ENCODE measurements at places on chromosomes 1 and 21. TPM values are rescaled to one million over a fixed set of nuclear protein-coding genes. Genes with fewer than 3 reads are reported as not detected.

GRCh38 chr1:226085675-226086285 is 23.3 kb downstream of the H3-3A start:
- no peak overlapping the region for H3K27ac ChIP-seq
- H3K4me1 ChIP-seq = peaks cover 5% of the 10 kb centered on the region
- DNase-seq = no peak
- no peaks in the 10 kb centered on the region for H3K36me3 ChIP-seq
- H3K27me3 ChIP-seq = peaks cover 3% of the 10 kb centered on the region

DNA sequence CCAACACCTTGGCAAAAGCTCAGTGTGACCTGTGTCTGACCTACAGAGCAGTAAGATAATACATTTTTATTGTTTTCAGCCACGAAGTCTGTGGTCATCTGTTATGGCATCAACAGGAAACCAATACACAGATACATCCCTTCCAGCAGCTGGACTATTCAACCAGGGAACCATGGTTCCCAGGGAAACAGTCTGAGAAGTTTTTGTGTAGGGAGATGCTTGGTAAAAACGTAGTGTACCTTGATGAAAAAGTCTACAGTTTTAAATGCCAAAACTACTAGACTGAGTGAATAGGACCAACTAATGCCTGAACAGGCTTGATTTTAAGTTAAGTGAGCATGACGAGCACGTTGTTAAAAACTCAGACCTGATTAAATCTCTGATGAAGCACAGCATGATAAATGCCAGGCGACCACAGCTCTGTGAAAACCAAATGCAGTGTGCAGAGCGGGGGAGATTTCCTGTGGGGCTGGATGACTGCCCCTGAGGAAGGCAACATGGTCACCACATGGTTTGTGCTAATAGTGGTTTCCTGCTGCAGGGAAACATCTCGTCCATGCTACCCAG is 228.9 kb downstream of the TNR start:
- H3K36me3 ChIP-seq = no peaks in the 10 kb centered on the region
- peaks cover 61% of the 10 kb centered on the region for H3K4me1 ChIP-seq
- peak overlapping the region; percentile 25 for H3K4me3 ChIP-seq
- no peaks in the 10 kb centered on the region for H3K27me3 ChIP-seq
- H3K27ac ChIP-seq = peak overlapping the region; percentile 99

GRCh38 chr1:50308878-50309277 is 114.4 kb downstream of the DMRTA2 start:
- H3K27me3 ChIP-seq = no peaks in the 10 kb centered on the region
- no peak overlapping the region for H3K4me3 ChIP-seq
- no peak overlapping the region for H3K27ac ChIP-seq
- no peaks in the 10 kb centered on the region for H3K36me3 ChIP-seq

The APOBEC4 gene
- not detected for total RNA-seq

The C1orf141 gene
- not detected for total RNA-seq

The MATN1 gene
- total RNA-seq = not detected

- peak overlapping the region; percentile 87 for H3K27ac ChIP-seq
- peaks cover 29% of the 10 kb centered on the region for H3K4me1 ChIP-seq
- no peaks in the 10 kb centered on the region for H3K36me3 ChIP-seq
These were observed 62.1 kb downstream of the SKI start for GRCh38 chr1:2290171-2290578.

DNA sequence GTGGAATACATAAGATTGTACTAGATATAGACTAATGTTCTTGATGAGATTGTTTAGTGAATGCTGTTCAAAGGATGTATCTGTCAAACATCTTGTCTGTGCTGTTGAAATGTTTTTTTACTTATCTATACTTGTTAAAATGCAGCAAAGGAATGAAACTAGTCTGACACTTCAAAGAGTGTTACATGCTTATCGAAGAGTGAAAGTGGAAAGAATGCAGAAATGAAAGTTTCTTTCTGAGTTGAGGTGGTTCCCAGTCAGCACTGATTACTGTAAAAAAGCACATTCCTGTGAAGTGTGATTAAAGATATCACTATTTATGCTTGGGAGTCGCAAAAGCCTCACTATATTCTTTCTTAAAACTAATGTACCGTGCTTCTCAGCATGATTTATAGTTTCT is 1225.2 kb downstream of the NCAM2 start:
- H3K36me3 ChIP-seq = no peaks in the 10 kb centered on the region
- no peaks in the 10 kb centered on the region for H3K27me3 ChIP-seq
- DNase-seq = no peak
- H3K4me1 ChIP-seq = no peaks in the 10 kb centered on the region

- no peaks in the 10 kb centered on the region for H3K36me3 ChIP-seq
- no peak overlapping the region for H3K4me3 ChIP-seq
- H3K27me3 ChIP-seq = peaks cover 1% of the 10 kb centered on the region
- no peaks in the 10 kb centered on the region for H3K4me1 ChIP-seq
- no peak overlapping the region for H3K27ac ChIP-seq
- no peak for DNase-seq
These were observed 38.9 kb downstream of the SYT2 start for GRCh38 chr1:202671399-202671798.

The ADGRB2 gene
- 3.1 TPM for total RNA-seq

GRCh38 chr1:42221456-42221855 is 56.9 kb upstream of the GUCA2A start:
- H3K27me3 ChIP-seq = no peaks in the 10 kb centered on the region
- DNase-seq = no peak
- H3K4me1 ChIP-seq = peaks cover 10% of the 10 kb centered on the region
- H3K4me3 ChIP-seq = no peak overlapping the region

- no peaks in the 10 kb centered on the region for H3K4me1 ChIP-seq
- H3K27me3 ChIP-seq = peaks cover 40% of the 10 kb centered on the region
- H3K36me3 ChIP-seq = no peaks in the 10 kb centered on the region
- H3K27ac ChIP-seq = no peak overlapping the region
These were observed 71.1 kb downstream of the LGR6 start for GRCh38 chr1:202264726-202265125.

- no peaks in the 10 kb centered on the region for H3K27me3 ChIP-seq
- no peak overlapping the region for H3K27ac ChIP-seq
- H3K4me3 ChIP-seq = no peak overlapping the region
- no peaks in the 10 kb centered on the region for H3K4me1 ChIP-seq
- DNase-seq = no peak
These were observed 30.4 kb upstream of the PDE4B start for GRCh38 chr1:65762081-65762862.

The RHBDL2 gene
- total RNA-seq = 1.4 TPM

DNA sequence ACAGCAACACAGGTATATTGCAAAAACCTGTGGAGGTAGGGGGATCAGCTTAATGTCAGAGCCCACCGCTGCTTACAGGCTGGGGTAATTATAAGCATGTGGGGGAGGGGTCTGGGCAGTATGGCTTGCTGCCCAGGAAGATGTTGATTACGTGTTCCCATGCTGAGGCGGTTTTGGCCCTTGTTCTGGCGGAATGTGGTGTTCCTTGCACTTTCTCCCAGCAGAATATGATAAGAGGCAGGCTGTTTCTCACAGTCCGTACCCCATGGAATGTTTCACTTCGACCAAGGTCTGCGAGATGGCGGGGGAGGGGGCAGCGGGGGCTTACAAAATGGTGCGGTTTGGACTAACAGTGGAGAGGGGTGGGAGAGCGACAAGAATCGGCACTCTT is 9.8 kb upstream of the HPCAL4 start:
- H3K36me3 ChIP-seq = no peaks in the 10 kb centered on the region
- H3K27ac ChIP-seq = no peak overlapping the region
- no peak overlapping the region for H3K4me3 ChIP-seq
- no peak for DNase-seq
